ENCODE measurements at places on chromosomes 1 and 21.

GRCh38 chr1:223776826-223777454 lies 64.6 kb downstream of the CAPN2 start:
- no peak for DNase-seq

- no peak for DNase-seq
Measured at GRCh38 chr1:200751717-200752116, 13.0 kb downstream of the CAMSAP2 start.

- DNase-seq, result no peak
Measured at GRCh38 chr1:182556279-182556678, 32.8 kb downstream of the RNASEL start.

GRCh38 chr1:212643877-212644276 lies 35.3 kb downstream of the ATF3 start:
- DNase-seq, result no peak

DNA sequence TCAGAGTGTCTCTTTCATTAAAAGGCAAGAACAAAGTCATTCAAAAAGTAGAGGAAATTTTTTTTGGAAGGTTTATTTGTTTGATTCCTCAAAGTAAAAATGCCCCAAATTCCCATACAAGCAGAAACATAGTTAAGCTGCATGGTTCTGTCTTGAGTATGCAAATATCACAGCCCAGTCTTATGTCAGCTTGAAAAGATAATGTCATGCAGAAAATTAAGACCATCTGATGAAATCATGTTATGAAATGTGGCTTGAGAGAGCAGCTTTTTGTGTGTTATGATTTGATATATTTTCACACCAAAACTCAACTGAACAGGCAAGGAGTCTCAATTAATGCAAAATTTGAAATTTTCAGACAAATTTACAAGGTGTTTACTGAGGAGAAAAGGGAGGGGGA lies 411.0 kb downstream of the LMO4 start:
- DNase-seq, result no peak

GRCh38 chr1:50829014-50829958 lies 130.8 kb downstream of the FAF1 start:
- no peak for DNase-seq

DNA sequence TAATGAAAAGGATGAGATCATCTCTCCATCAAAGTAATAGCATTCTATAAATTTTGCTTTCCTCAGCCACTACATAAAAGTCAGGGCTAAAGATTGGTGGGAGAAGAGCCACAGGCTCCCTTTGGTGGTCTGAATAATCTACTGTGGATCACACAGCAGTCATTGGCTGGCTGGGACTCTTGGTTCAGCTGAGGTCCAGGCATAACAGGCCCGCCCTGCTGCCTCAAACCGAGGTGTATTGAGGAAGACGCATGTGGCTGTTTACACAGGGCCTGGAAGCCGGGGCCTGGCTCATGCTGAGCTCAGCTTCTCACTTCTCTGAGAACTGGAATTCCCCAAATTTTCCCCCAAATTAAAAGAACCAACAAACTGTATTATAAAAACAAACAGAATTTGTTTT lies 139.2 kb downstream of the PTPRC start:
- DNase-seq, result no peak

GRCh38 chr1:111201275-111202090 lies 1.0 kb upstream of the DENND2D start:
- no peak for DNase-seq
